ENCODE measurements at places on chromosomes 6 and 20. TPM values are rescaled to one million over a fixed set of nuclear protein-coding genes. Genes with fewer than 3 reads are reported as not detected.

DNA sequence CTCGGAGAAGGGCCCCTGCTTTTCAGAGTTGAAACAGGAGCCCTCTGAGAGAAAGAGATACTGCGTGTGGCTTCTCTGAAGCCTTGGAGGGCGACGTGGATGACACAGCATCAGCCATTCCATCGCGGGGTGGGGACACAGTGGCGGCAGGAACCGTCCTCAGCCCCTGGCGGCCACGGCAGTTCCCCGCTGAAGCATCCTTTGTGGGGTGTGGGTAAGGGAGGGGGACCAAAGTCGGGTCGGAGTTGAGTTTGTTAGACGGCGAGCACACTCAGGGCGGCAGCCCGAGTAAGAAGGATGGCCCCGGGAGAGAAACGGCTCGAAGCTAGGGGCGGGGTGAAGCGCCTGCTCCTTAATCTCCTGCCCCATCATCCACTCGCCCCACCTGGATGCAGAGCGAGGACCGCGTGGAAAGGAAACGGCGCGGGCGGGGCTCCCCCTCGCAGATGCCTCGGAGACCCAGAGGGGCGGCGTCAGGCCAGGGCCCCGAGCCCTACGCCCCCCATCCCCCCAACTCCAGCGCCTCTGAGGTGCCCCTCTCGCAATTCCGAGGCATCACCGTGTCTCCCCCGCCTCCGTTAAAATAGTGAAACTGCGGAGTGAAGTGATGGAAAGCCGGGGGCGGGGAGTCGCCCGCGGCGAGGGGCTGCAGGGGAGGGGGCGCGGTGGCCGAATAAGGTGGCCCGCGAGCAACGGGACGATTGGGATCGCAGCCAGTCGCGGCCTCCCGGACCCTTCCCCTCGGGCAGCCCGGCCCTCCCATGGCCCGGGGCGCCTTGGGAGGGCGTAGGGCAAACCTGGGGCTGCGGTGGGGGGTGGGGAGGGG is 796 bp upstream of the RREB1 start:
- DNase-seq = no peak

The ZMYND8 gene
- 29.0 TPM for total RNA-seq

DNA sequence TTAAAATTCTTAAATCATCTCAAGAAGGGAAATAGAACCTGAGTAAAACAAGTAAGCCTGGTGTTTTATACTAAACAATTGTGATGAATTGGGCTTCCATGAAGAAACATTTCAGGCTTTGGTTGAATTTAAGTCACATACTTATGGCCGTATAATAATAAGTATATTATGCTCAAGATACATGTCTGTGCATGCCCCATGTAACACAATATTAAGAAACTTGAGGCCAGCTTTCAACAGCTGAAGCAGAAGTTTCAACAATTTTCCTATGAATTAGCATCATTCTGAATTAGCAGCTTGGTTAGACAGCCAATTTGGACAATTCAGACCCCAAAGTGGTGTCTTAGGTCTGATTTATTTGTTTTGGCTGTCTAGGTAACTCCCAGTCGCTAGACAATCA is 243.7 kb downstream of the MYLK4 start:
- no peak for DNase-seq

The POPDC3 gene
- total RNA-seq = 2.5 TPM

The PLAGL1 gene
- 131 TPM for total RNA-seq

The RRAGD gene
- total RNA-seq = 11.4 TPM

The HLA-DRB1 gene
- total RNA-seq = 10.2 TPM

The FARS2 gene
- 23.4 TPM for total RNA-seq

DNA sequence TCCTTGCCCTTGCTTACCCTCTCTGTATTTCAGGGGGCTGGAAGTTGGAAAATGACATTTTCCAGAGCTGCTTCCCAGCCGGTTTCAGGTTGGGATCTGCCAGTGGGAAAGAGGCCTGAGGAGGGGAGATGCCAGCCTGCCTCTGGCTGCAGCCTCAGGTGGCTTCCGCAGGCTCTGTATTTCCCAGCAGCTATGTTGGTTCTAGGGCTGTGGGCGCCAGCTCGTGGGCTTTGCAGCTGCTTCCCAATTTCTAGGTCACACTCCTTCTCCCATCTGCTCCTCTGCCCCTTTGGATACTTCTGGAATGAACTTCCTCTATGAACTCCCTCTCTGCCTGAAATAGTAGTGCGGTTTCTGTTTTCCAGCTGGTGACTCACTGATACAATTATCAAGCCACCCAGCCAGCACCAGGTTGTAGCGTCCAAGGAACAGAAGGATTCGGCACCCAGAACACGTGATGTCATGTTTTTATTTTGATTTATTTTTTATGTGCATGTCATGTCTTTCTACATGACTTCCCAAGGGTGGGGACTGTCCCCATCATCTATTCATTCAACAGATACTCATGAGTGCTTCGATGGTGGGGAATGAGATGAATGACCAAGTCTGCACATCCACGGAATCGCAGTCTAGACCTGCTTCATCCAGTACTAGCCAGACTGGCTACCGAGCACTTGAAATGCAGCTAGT is 38.0 kb downstream of the TGM2 start:
- no peak for DNase-seq

The DACT2 gene
- 4.0 TPM for total RNA-seq

The IRAK1BP1 gene
- 25.4 TPM for total RNA-seq

GRCh38 chr6:22078802-22079545 is 217.9 kb downstream of the PRL start:
- no peak for DNase-seq

GRCh38 chr6:33685411-33686224 is 25.9 kb downstream of the UQCC2 start:
- DNase-seq = no peak

- peak; percentile 35 for DNase-seq
These were observed 301.7 kb upstream of the ZFP64 start for GRCh38 chr20:52493171-52493721.

The MUC21 gene
- total RNA-seq = not detected

The ZBTB46 gene
- 10.6 TPM for total RNA-seq

GRCh38 chr20:8602389-8603116 is 466.3 kb upstream of the PLCB4 start:
- no peak for DNase-seq

DNA sequence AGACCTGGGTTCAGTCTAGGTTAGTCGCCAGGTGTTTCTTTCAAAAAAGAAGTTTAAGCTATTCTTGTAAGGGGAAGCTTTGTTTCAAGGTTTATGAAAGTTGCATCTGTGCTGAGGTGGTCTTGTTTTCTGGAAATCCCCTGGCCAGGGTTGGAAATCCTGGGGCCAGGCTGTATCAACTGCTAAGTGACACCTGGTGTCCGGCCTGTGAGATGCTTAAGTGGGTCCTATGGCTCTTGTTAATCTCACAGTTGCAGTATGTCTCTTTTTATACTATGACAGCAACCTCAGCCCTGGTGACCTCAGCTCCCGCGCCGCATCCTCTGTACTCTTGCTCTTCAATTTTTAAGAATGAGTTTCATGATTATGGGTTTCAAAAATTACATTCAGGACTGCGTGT is 72.0 kb downstream of the CHMP4B start:
- DNase-seq = no peak

GRCh38 chr6:92942549-92942948 is 476.8 kb downstream of the EPHA7 start:
- DNase-seq = no peak

DNA sequence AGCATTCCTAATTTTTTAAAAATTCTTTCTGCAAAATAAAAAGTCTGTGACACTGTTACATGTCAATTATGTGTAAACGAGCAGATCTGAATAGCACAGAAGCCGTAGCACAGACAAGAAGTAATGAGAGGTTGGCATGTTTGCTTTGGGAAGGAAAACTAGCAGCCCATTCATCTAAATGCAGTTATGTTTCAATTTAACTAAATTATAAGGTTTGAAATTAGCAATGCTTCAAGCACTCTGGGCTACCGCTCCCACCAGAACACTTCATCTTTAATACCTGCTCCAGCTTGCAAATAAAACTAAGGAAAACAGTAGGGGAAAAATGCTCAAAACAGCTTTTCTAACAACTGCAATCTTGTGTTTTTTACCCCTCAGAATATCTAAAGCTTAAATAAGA is 73.9 kb downstream of the PTPRK start:
- no peak for DNase-seq

GRCh38 chr6:94570581-94570980 is 1006.8 kb upstream of the MANEA start:
- DNase-seq = no peak

DNA sequence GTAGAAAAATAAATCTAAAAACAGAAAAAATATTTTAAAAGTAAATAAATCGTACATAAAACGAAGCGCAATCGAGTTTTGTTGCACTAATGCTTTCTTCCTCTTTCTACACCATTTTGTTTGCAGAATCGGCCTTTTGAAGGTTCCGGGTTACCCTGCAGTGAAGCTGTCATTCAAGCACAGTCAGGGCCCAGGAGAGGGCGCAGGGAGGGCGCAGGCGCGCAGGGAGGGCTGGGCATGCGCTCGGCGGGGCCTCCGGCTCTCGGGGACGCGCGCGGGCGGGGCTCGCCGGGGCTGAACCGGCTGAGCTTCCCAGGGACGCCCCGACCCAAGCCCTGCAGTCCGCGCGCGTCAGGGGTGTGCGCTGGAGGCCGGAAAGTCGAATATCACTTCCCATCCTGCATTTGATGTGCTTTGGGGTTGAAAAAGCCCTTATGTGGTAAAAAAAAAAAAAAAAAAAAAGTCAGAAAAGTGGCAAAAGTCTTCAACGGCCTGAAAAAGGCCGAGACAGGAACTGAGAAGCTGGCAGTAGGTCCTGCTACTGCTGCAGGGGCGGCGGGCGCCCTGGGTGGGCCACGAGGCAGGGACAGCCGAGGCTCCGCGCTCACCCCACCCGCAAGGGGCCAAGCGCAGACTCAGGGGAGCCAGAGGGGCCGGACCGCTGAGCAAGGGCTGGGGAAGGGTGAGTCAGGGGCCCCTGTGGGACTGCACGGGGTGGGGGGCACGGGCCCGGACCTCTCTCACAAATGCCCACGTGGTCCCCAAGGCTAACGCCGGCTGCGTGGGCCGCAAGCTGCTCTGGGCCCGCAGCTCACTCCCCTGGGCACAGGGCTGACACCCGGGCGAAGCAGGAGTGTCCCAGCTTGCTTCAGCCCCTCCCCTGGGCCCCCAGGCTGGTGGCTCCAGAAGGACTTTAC is 40.5 kb downstream of the THBS2 start:
- peak; percentile 77 for DNase-seq

The ORC3 gene
- 56.9 TPM for total RNA-seq

DNA sequence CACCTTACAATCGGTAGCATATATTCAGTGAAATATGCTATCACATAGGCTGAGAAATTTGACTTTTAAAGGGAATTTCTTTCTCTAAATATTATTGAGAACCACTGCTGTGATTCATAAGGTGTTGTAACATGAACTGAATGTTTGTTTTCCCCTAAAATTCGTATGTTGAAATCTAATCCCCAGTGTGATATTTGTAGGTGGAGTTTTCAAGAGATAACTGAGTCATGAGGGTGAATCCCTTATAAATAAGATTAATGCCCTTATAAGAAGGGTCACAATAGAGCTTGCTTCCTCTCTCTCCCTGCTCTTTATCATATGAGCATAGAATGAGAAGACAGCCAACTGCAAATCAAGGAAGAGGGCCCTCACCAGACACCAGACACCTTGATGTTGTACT is 64.8 kb downstream of the LMBRD1 start:
- DNase-seq = no peak

The RNF39 gene
- total RNA-seq = 0.11 TPM

DNA sequence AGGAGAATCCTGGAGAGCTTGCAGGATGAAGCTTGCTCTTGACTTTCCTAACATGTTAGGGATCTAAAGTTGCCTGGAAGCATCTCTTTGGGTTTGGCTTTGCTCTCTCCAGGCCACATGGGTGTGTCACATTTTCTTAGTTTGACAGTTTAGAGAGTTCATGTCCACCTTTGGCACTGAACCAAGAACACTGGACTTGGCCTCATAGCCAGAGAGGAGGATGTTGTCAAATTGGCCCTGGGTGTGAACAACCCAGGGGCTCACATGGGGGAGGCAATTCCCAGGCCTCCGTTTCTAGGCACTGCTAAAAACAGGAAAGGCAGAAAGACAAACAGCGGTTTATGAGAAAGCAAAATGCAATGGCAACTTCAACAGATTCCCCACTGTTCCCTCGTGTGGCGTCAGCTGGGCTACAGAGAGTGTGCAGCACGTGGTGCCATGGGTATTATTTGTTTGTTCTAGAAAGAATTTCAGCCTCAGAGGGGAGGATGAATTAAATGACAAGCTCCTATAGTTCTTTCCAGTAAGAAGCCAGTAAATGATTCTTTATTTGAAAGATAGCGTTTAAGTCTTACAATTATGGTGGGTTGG is 93.9 kb downstream of the CLIC5 start:
- DNase-seq = no peak

DNA sequence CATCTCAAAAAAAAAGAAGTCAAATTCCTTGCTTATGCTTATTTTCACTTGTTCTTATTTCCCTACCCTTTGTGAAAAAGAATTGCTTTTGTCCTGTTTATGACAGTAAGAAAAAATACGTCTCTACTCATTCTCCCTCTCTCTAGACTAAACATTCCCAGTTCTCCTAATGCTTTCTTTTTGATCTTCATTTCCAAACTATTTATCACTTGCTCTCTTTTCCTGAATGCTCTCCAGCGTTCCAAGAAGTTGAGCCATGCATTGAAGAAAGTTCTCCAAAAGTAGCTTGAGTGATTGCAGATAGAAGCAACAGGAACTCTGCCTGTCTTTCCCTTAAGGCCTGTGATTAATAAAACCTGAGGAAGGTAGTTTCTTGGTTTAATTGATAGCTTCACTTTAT is 53.1 kb upstream of the TMEM170B start:
- DNase-seq = no peak

DNA sequence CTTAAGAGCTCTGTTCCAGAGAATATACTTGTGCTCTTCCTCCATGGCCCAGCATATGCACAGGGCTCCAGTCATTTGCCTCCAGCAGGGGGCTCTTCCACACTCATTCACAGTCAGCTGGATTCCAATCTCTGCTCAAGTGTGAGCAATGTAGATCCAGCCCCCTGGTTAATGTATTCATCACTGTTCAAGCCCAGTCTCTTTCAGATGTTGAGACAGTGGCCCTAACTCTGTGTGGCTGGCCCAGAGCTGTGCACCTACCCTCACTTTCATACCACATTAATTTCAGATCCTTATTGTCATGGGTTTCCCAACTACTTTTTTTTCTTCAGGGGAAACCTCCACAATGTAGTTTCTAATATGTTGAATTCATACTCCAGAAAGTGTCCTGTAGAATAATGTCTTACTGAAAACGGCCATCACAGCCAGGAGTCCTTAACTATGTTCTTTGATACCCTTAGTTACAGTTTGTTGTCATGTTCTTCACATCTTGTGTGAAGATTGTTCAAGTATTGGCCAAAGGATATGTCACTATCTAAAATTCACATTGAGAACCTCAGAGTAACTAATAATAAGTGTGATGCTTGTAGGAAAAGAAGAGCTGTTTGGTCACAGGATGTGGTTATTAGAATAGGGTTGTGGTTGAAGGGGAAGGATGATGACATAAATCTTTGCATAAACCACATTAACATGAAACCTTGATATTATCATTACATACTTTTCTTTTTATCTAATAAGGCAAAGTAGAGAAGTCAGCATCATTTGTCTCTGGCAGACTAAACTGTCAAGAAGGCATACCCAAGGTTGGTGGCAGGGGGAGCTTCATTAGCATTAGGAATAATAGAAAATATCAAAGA is 14.4 kb upstream of the HLA-DQA1 start:
- no peak for DNase-seq

Data from urinary bladder (tissue), 4 donors.